ENCODE measurements at places on chromosomes 2 and 18.
A peak's percentile ranks its signal among the peaks of the same experiment; 100 is the strongest.

DNA sequence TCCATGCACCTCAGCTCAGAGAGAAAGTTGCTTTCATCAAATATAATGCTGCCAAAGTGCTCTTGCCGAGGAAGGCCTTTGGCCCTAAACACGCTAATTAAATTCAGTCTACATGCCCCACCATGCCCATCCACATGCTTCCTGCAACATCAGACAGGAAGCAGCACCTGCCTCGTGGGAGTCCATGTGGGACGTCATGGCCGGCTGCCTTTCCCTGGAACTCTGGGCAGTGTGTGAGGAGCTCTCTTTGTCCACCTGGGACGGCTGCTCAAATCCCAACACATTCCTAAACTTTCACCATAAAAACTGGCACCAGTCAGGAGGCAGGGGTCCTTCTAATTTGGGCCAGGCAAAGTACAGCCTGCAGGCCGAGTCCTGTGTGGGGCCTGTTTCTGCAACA, 23.1 kb downstream of the FAM178B start:
- DNase-seq = no peak

DNA sequence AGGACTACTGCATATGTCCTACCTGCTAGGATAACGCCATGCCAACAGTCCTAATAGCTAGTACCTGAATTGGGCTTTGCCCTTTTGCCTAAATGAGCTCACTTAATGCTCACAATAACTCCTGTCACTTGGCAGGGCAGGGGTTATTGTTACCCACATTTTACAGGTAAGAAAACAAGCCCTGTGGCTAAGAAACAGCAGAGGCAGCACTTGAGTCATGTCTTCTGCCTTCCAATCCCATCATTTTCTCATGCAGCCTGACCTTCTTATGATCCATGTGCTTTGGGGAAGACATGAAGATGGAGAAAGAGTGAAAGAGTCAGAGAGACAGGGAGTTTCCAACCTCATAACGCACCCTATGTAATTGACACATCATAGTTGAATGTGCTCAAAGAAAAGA, 33.6 kb upstream of the LPIN1 start:
- DNase-seq = no peak

GRCh38 chr2:101114815-101115214, 36.4 kb downstream of the TBC1D8 start:
- DNase-seq = no peak

- DNase-seq = peak; percentile 11
Measured at GRCh38 chr2:232927793-232928550, 57.9 kb downstream of the SNORC start.

GRCh38 chr18:46167971-46168370, 63.8 kb downstream of the HAUS1 start:
- DNase-seq = peak; percentile 38

DNA sequence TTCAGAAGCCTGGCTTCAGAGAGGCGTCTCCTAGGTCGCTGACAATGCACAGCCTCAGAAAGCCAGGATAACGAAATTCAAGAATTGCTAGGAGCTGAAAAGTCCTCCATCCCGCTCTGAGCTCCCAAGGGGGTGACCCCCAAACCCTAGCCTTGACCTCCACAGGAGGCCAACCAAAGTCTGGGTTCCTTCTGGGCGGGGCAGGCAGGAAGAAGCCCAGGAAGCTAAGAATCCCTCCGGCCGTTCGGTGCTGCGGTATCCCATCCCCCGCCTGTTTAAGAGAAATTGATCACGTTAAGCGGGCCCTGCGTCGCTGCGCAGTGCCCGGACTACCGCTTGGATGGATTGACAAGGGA, 2.5 kb upstream of the OSR1 start:
- DNase-seq = no peak

DNA sequence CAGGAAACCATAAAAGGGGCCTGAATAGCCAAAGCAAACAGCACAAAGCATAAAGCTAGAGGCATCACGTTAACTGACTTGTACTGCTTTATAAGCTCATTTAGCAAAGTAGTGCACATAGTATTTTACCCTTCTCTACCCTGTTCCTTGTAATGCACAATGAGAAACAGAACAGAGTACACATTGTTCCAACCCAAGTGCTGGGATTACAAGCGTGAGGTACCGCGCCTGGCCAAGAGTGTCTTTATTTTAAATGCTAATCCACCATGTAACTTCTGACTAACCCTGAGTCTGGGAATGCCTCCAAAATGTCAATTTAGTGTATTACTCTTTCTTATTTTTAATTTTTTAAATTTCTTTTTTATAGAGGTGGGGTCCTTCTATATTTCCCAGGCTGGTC, 46.4 kb upstream of the STON1 start:
- DNase-seq = no peak

- DNase-seq = no peak
Measured at GRCh38 chr2:24083567-24084385, 858 bp downstream of the TP53I3 start.

DNA sequence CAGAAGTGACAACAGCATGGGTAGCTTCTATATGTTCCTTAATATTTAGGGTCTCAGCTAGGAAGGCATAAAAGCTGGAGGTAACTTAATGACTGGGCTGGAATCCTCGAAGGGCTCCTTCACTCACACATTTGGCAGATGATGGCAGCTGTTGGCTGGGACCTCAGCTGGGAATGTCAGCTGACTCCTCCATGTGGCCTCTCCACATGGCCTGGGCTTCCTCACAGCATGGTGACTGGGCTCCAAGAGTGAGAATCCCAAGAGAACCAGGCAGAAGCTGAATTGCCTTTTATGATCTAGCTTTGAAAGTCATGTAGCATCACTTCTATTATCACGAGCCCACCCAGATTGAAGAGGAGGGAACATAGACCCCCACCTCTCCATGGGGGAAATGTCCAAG, 54.9 kb downstream of the TET3 start:
- DNase-seq = no peak

- no peak for DNase-seq
Measured at GRCh38 chr2:63058921-63059792, 8.5 kb downstream of the OTX1 start.

GRCh38 chr2:163698857-163699256, 37.0 kb downstream of the FIGN start:
- DNase-seq = no peak

DNA sequence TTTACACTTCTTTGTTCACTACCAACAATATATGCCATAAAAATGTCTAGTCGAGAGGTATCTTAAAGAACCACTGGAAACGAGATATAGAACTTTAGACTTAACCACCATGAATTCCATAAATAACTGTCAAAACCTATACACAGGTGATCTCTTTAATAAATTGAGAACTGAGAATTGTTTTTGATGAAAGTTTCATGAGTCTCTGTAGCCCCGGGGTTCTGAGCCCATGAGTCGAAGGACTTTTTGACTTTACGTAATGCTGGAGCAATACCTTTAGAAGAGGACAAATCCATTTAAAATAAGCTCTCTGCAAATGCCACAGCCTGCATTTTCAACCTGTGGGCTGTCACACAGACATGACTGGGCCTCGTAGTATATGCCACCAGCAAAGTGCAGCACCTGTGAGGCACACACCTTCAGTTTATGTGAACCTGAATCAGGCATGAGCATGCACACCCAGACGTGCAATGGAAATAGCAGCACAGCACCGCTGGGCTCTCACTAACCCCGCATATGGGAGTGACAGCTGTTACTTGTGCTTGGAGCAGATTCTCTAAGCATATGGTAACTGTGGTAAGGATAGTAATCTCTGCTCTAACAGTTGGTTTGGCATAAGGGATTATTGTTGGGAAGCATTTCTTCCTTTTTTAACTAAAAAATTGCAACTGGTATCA, 383.2 kb downstream of the SOCS6 start:
- peak; percentile 27 for DNase-seq

GRCh38 chr2:186995092-186995491, 146.1 kb upstream of the ZSWIM2 start:
- DNase-seq = no peak

DNA sequence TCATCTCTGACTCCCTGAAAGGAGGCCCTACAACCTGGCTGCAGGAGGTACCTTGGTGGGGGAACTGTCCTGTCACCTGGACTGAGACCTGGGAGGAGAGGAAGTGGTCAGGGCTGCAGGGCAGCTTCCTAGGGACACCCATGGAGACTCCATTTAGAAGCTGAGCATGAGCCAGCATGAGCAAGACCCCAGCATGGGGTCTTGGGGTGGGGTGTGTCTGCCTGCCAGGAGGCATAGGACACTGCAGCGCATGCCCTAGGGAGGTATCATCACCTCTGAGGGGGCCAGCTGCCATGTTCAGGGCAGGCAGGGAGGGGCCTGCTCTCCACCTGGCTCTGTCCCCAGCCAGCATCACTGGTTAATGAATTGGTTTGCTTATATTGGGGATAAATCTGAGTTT, 249.7 kb downstream of the CELF4 start:
- no peak for DNase-seq

GRCh38 chr2:30565851-30566358, 118.9 kb downstream of the LCLAT1 start:
- DNase-seq = no peak

DNA sequence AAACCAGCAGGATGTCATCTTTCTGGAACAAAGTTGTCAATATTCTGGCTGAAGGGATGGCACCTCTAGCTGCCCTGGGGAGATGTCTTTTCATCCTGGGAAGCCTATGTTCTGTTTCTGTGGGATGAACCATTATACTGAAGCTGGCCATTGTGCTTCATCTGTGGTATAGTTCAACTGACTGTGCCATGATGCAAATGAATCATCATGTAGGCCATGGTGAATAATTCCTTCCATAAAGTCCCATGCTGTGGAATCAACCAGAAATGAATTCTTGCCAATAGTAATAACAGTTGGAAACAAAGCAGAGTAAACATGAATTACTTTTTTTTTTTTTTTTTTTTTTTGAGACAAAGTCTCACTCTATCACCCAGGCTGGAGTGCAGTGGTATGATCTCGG, 64.1 kb upstream of the CNGA3 start:
- DNase-seq = no peak

DNA sequence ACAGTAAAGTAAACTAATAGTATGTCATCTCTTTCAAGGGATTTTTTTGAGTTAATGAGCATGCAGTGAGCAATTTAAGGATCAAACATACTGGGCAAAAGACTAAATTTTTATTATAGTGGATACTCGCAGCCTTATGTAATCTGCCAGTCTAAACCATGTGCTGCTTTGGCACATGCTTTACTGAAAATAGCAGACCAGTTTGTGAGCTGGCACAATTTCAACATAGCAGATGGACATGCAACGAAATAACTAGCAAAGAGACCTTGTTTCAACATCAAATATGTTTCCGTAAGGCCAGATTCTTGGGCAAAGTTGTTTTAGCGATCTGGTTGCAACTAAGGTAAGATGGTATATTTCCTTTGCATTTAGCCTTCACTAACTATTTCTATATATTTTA, 807.3 kb downstream of the NR4A2 start:
- no peak for DNase-seq

DNA sequence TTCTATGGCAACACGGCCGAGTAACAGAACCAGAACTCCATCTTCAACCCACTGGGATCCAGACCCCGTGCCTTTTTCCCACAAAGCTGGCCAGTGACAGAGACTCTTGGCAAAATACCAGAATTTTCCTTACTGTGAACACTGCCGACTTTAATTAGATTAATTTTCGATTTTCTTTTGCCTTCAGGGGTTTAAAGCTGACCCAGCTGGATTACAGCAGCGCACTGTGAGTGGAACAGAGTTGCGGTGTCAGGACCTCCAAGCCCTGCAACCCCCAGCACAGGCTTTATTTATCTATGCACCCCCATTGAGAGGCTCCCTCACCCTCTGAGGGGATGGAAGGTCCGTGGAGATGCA, 36.4 kb downstream of the CTIF start:
- DNase-seq = no peak

DNA sequence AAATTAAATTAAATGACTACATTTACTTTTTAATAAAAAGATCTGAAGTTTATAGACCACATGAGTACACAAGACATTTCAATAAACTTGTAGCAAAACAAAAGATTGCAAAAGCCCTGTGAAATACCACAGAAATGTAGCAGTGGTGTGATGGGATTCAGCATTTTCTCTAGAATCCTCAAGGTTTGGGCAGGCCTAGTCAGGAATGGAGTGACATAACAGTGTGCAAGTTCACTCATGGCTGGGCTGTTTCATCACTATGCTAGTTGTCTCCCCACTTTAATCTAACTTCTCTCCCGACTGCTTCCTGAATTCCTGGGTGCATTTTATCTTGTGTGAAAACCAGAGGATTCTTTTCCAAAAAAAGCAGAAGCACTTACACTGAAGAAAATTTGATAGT, 1089.9 kb upstream of the DDX18 start:
- DNase-seq = no peak

- DNase-seq = no peak
Measured at GRCh38 chr2:109376796-109377495, 236.8 kb downstream of the SEPTIN10 start.

DNA sequence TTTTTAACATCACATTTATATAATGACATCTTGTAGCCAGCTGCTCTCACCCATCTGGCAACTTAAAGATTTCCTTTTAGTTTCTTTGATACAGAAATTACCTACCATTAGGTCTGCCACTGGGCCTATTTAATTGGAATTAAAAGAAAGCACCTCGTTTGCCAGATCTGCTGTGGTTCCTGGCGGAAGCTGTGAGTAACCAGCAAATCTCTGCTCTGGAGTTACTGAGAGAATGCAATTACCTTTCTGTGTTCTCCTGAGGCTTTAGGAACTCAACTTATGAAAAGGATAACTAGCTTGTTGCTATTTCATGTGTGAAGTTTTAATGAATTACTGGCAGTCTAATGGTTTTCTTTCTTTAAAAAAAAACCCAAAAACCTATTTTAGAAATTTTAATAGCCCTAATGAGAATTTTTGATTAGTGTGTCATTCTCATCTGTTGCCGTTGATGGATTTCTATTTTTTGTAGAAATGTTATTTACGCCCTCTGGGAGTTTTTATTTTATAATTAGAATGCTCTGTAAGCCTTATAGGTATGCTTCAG, 69.7 kb upstream of the LYPD6B start:
- no peak for DNase-seq

DNA sequence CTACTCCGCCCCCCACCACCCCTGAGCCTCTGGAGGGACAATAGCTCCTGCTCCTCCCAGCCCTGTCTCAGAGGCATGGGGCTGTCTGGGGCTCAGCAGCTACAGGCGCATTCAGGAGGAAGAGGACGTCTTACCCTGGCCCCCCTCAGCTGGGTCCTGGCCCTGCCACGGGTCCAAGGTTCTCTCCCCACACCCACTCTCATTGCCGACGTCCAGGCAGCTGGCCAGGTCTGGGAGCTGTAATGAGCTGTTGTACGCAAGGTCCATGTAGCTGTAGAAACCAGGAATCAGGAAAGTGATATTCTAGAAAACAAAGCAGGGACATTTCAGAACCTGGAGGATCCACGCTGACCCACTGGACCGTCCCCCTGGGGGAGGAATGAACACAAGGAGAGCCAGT, 13.5 kb downstream of the PASK start:
- no peak for DNase-seq

DNA sequence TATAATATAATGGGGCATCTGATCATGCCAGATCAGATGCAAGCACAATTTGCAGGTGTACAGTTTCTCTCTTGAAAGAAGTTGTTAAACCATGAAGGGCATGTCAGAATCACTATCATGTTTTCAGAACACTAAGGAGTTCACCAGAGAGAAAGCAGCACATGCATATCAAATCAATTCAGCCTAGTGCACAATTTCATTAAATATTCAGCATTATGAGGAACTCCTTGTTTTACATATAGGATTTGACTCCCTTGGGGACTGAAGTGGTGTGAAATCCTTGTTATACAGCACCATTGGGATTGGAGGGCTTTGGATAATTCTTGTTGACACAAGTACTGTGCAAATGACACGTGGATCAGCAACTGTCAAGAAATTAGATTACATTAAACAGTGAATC, 562.1 kb upstream of the KLHL29 start:
- DNase-seq = no peak

Data from CD4-positive, alpha-beta memory T cell (primary cell).